ENCODE measurements at places on chromosomes 2 and 18.

- no peak for DNase-seq
Measured at GRCh38 chr2:120250640-120251039, 2.0 kb upstream of the RALB start.

GRCh38 chr2:72442270-72442669 is 294.6 kb upstream of the CYP26B1 start:
- DNase-seq, result no peak

- DNase-seq, result no peak
Measured at GRCh38 chr2:85550486-85550885, 10.8 kb downstream of the GGCX start.

GRCh38 chr2:65264821-65265670 is 37.4 kb downstream of the ACTR2 start:
- DNase-seq, result no peak

DNA sequence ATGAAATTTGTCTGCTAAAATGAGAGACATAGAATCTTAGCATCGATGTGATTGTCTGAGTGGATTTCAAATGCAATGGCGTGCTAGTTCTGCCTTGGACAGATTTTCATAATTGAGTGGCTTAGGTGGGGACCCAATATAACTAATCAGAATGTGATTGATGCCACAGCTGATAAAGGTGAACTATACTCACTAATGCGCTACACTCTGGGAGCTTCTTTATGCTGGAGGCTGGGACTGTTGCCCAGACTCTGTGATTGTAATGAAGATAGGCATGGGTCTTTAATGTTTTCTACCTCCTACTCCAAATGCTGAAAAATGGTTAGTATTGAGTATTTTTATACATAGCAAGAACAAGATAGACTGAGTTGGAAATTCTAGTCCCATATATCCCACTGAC is 339.5 kb upstream of the SLC39A10 start:
- no peak for DNase-seq

DNA sequence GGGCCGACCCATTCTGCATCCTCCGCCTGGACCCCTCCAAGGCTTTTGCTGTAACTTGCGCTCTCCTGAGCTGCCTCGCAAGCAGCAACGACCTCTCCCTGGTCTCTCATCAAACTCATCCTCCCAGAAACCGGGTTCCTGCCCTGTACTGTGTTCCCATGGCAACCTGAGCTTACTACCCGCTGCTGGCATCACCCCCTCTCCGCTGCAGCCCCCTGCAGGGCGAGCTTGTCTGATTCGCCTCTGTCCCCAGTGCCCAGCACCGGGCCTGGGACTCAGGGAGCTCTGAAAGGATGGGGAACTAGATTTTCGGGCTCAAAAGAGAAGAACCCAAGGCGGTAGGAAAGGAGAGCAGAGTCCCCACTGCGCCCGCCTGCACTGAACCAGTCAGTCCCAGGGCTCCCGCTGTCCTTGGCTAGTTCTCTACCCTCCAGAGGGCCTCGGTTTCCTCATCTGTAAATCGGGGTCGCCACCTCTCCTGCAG is 463 bp downstream of the HS1BP3 start:
- peak; percentile 27 for DNase-seq
